ENCODE measurements at places on chromosomes 7 and 10.

GRCh38 chr7:158864833-158865232 lies 8.5 kb downstream of the DYNC2I1 start:
- DNase-seq = no peak

DNA sequence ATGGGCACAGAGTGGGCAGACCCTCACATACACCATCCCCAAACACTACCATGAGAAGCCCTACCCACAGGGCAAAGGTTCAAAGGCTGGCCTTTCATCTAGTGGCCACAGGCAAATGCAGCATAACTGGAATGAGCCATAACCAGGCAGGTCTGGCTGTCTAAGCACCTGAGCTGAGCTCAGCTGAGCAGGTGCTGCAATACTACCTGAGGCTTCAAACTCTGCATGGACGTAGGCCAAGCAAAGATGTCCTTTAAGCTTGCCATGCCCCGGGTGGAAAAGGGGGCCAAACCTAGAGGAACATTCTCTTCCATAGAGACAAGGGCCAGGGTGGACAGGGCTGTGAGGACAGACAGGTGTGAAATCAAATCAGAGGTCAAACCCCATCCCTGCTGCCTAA lies 65.3 kb upstream of the CAMK2B start:
- DNase-seq = no peak

- DNase-seq = no peak
Observed at GRCh38 chr7:142997456-142997989, 29.4 kb downstream of the OR9A2 start.

DNA sequence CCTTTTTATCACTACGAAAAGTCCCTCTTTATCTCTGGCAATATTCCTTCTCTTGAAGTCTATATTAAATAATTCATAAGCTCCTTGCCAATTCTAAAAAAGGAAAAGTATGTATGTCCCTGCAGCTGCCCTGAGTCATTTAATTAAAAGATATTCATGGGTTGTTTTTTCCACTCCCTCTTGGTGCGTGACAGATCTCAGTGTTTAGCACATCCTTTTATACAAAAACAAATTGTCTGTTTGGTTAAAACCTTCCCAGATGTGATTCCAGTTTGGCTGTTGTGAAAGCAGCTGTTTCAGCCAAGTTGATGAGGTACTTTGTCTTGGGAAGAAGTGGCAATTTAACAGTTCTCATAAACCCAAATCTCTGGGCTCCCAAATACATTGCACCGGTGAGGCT lies 33.8 kb upstream of the PRLHR start:
- no peak for DNase-seq

GRCh38 chr7:30173058-30173897 lies 38.5 kb downstream of the MTURN start:
- DNase-seq = no peak

- DNase-seq = no peak
Observed at GRCh38 chr7:85928500-85928899, 715.2 kb upstream of the GRM3 start.

GRCh38 chr10:70722820-70723424 lies 50.6 kb downstream of the ADAMTS14 start:
- DNase-seq = no peak

GRCh38 chr10:126222736-126223511 lies 165.4 kb downstream of the ADAM12 start:
- DNase-seq = no peak

GRCh38 chr7:22861576-22861975 lies 38.9 kb upstream of the TOMM7 start:
- no peak for DNase-seq

DNA sequence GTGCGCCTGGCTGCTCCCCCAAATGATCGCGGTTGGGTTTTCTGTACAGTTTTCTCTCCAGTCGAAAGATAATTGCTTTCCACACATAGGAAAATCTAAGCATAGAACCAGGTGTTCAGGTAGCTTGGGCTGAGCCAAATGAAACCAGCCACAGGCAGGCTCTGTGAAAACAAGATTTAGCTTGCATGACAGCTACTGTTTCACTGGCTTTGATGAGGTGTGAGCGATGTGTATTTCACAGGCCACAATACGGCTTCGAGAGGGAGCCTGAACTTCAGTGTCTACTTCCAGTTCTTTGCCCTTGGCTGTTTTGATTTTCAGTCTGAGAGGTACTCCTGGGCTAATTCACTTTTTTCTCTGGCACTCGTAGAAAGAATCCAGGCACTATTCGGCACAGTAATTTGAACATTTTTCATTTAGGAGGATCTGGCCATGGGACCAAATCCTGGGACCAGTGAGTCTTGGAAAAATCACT lies 110.5 kb downstream of the JCAD start:
- no peak for DNase-seq

GRCh38 chr10:22278441-22278782 lies 37.8 kb upstream of the COMMD3 start:
- DNase-seq = no peak

DNA sequence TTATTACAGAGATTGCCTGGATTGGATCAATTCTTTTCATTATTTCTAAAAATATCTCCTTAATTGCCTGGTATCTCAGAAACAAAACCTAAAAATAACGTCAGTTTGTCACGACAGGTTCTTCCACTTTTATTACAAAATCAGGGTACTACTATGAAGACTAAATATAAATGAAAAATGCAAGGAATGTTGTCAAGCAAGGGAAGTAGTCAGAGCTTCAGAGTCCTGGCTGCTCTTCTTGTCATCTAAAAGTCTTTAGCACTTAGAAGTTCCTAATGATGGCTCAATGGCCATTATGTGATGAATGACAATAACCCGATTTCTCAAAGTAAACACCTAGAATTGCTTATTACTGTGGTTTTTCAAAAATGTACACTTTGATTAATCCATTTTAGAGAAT lies 192.2 kb downstream of the SEMA3A start:
- DNase-seq = no peak

GRCh38 chr10:24834869-24835268 lies 111.2 kb upstream of the ARHGAP21 start:
- no peak for DNase-seq

DNA sequence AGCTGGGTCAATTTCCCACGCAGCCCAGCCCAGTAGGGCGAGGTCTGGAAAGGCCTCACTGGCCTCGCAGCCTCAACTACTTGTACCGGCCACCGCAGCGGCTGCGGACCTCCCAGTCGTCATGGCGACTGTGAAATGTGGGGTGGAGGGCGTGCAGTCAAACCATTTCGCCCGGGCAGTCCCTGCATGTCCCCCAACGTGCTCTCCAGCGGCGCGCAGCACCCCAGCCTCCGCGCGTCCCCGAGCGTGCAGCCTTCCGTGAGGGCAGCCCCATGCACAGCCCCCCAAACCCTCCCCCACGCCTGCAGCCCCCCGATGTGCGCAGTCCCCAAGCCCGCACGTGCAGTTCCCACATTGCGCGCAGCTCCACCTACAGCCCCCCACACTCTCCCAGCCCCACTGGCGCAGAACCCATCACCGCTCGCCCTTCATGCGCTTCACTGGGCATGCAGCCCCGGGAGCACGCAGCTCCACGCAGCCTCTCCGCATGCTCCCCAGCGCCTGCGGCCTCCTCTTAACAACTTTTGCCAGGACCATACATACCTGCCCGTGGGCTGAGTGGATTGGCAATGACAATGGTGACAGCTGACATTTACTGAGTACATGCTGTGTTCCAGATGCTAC lies 34.5 kb upstream of the SFTPD start:
- no peak for DNase-seq

GRCh38 chr7:113775401-113775800 lies 143.4 kb downstream of the PPP1R3A start:
- DNase-seq = no peak

- DNase-seq = no peak
Observed at GRCh38 chr10:89279421-89279869, 22.4 kb upstream of the IFIT2 start.

- DNase-seq = no peak
Observed at GRCh38 chr10:16570731-16571130, 49.1 kb upstream of the C1QL3 start.

DNA sequence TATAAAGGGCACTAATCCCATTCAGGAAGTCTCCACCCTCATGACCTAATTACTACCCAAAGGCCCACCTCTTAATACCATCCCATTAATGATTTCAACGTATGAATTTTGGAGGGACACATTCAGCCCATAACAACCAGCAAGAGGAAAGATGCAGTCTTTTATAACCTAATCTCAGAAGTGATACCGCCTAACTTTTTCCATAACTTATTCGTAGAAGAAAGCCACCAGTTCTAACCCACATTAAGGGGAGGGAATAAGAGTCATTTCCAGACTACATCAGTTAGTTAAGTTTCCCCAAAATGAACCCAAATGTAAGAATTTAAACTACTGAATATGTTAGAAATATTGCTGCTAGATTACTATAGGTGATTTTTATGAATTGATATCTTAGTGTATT lies 32.1 kb upstream of the LHFPL3 start:
- no peak for DNase-seq

DNA sequence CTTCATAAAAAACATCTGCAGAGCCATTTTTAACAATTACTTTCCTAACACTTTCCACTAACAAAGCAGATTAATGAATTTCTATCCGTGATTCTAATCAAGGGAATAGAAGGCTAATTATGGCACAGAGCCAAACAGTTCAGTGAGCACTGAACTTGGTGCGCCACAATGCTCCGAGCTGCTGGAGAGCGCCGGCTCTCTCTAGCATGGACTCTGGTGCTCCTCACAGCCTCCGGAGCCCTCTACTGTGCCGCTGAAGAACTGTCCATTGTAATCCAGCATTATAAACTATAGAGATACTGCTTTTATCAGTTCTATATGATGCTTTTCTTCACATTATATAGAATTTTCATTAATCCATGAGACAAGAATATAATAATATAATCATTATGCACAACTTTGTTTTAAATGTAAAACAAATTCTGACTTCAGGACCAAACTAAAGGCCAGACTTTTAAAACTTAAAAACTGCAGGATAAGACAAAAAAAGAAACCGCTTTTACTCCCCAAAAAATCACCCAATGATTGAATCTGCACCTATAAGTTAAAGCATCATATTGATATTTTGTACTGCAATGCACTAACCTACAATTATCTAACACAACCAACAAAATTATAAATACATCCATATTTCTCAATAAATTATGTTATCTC lies 123.6 kb downstream of the RNF32 start:
- DNase-seq = peak; percentile 3

DNA sequence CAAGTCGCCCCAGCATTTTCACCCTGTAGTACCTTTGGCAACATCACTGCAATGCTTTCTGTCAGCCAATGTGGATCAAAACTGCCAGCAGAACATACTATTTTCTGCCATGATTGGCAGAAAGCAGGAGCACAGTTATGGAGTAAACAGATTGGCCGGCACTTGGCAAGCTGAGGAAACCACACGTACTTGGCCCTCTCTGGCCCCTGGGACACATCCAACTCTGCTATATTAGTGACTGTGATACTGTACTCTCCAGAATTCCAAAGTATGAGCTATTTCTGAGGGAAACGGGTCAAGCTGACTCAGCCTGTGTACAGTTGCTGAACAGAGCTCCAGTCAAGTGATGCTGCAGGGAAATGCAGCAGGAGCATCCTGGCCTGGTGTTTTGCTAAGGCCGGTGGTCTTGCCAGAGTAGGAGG lies 39.8 kb upstream of the LANCL2 start:
- no peak for DNase-seq

DNA sequence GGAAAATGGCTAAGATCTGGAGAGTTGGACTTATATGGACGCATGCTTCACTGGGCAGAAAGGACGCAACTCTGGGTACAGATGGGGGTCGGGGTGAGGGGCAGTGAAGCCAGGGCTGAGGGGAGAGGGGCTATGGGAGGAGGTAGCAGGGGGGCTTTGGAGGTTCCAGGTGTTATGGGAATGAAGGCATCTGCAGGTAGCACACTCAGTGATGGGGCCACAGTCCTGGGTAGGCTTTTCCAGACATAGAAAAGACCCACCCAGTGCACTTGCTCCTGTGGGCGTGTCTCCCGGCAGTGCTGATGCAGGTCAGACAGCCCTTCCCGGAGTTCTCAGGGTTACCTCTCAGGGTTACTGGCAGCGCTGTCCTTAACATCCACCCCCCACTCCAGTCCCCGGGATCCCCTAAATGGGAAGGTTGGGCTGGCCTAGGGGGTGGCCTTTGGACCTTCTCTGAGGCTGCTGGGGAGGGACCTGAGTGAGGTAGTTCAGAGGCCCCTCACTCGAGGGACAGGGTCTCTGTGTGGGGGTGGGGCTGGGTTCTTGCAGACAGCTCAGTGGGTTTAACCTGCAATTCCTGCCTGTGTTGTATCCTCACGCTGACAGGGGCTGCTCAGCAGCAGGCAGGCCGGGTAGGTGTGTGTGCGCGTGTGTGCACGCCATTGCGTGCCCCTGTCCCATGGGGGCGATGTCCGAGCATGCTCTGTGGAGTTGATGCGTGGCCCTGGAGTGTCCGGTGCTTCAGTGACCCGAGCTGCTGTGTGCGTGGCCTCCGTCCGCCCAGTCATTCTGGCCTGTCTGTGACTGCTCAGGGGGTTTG lies 6.2 kb downstream of the ZYX start:
- no peak for DNase-seq

DNA sequence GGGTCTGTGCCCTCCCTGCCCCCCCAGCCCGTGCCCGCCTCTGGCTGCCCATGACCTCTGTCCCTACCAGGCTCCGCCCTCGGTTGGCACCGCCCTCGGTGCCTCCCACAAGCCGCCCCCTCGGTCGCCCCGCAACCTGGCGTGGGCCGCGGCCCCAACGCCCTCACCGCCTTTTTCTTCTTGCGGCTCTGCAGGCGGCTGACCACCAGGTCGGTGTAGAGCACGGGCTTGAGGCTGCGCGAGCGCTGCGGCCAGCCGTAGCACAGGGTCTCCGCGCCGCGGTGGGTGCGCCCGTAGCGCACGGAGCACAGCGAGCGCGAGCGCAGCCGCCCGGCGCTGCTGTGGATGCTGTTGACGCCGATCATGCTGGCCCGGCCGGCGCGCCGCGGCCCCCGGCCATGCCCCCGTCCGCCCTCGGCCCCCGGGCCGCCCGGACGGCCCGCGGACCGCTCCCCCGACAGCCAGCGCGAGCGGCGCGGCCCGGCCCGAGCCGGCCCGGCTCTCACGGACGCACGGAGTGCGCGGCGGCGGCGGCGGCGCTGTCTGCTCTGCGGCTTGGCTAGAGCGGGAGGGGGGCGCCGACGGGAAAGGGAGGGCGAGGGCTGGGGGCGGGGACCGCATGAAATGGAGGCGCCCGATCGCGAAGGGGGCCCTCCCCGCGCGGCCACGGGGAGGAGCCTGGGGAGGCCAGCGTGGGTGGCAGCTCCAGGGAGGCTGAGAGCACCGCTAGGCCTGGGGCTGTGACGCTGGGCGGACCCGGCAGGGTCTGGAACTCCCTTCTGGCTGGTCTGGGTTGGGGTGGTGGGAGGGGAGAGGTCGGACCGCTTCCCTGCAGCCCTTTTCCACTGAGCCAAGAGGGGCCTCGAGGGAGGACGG lies 9.6 kb downstream of the PSD start:
- DNase-seq = peak; percentile 72

GRCh38 chr10:119680050-119680449 lies 28.9 kb downstream of the BAG3 start:
- no peak for DNase-seq
